ENCODE measurements at places on chromosomes 2 and 18.
A peak's percentile ranks its signal among the peaks of the same experiment; 100 is the strongest.

DNA sequence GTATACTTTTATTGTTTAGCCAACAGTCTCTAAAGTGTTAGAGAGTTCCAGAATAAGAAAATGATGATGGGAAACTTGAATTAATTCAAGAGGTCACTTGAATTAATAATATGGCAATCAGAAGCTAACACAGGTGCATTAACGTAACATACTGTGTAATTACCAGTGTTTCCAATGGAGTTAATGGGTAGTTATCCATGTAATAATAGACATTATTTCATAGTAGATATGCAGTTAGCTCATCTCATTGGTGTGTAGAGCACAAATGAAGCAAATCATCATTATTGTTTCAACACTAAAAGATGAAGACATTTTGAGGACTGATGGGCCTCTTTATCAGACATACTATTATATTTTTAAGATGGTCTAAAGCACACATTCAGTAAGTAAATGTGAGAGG lies 460.3 kb upstream of the HNRNPA3 start:
- H3K4me3 ChIP-seq = no peak overlapping the region
- peaks cover 7% of the 10 kb centered on the region for H3K4me1 ChIP-seq
- DNase-seq = no peak

DNA sequence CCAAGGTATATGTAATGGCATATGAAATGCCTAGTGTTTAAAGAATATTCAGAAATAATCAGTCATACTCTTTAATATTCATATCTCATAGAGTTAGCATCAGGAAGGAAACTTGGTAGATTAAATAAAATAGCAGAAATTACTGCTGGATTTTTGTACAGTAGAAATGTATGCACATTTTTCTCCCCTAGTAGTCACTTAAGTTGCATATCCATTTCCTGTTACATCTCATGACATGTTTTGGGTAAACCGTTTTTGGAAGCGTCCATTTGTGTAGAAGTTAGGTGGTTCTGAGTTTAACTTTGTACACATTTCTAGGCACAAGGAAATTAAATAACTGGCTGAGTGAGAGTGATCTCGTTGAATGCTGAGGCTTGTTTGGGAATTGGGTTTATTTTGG lies 21.9 kb downstream of the NEDD4L start:
- H3K27ac ChIP-seq = no peak overlapping the region
- H3K4me3 ChIP-seq = no peak overlapping the region
- H3K36me3 ChIP-seq = no peaks in the 10 kb centered on the region
- no peaks in the 10 kb centered on the region for H3K4me1 ChIP-seq
- no peaks in the 10 kb centered on the region for H3K27me3 ChIP-seq

DNA sequence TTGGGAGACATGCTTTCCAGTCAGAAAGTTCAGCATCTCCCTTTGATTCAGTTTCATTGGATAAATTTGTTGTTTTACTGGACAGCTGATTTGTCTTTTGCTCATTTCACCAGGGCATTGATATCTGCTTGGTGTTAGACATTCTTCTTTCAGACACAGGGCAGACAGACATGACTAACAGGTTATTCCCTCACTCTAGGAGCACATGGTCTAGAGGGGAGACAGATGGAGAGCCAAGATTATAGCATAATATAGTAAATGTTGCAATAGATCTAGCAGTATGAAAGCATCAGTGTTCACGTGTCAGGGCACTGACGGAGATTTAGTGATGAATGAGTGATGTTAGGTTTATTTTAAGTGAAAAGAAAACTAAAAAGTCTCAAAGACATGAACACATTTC lies 187.0 kb upstream of the CYRIA start:
- H3K27me3 ChIP-seq = no peaks in the 10 kb centered on the region
- no peak overlapping the region for H3K27ac ChIP-seq
- no peaks in the 10 kb centered on the region for H3K4me1 ChIP-seq
- no peak overlapping the region for H3K4me3 ChIP-seq

DNA sequence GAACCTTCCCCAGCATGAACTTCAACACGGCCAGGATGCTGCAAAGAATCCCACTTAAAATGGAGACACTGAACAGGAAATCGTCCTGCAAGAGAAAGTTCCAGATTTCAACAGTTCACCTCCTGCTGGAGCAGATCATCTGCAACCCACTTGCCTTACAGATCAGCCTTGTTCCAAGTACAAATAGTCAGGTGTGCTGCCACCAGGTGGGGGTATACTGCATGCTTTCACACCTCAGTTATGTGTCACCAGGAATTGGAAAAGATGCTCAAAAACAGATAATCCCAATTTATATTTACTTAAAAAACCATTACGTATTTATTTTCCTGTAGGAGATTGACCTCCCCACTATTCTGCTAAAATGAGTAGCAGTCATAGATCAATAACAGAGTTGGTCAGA lies 212.3 kb downstream of the MGAT5 start:
- no peaks in the 10 kb centered on the region for H3K36me3 ChIP-seq
- no peak for DNase-seq
- H3K4me3 ChIP-seq = no peak overlapping the region
- H3K27ac ChIP-seq = no peak overlapping the region

GRCh38 chr2:118250463-118250862 lies 162.2 kb downstream of the INSIG2 start:
- no peak overlapping the region for H3K4me3 ChIP-seq
- no peaks in the 10 kb centered on the region for H3K27me3 ChIP-seq
- H3K27ac ChIP-seq = no peak overlapping the region
- no peaks in the 10 kb centered on the region for H3K36me3 ChIP-seq

- H3K27me3 ChIP-seq = no peaks in the 10 kb centered on the region
- DNase-seq = no peak
- H3K4me3 ChIP-seq = no peak overlapping the region
- H3K36me3 ChIP-seq = peaks cover 12% of the 10 kb centered on the region
- H3K27ac ChIP-seq = no peak overlapping the region
- H3K4me1 ChIP-seq = peaks cover 11% of the 10 kb centered on the region
Measured at GRCh38 chr2:25273985-25274535, 67.7 kb downstream of the DNMT3A start.

- no peaks in the 10 kb centered on the region for H3K27me3 ChIP-seq
- DNase-seq = no peak
- peak overlapping the region; percentile 100 for H3K4me3 ChIP-seq
- H3K27ac ChIP-seq = peak overlapping the region; percentile 78
Measured at GRCh38 chr18:46174342-46175041, 70.3 kb downstream of the HAUS1 start.

GRCh38 chr2:27622921-27623384 lies 5.9 kb downstream of the CCDC121 start:
- H3K4me3 ChIP-seq = no peak overlapping the region
- H3K27me3 ChIP-seq = no peaks in the 10 kb centered on the region
- H3K36me3 ChIP-seq = peaks cover 25% of the 10 kb centered on the region
- no peak overlapping the region for H3K27ac ChIP-seq

- H3K27ac ChIP-seq = no peak overlapping the region
- no peak overlapping the region for H3K4me3 ChIP-seq
- H3K27me3 ChIP-seq = no peaks in the 10 kb centered on the region
- H3K4me1 ChIP-seq = no peaks in the 10 kb centered on the region
Measured at GRCh38 chr18:42559069-42559690, 556.3 kb downstream of the RIT2 start.

DNA sequence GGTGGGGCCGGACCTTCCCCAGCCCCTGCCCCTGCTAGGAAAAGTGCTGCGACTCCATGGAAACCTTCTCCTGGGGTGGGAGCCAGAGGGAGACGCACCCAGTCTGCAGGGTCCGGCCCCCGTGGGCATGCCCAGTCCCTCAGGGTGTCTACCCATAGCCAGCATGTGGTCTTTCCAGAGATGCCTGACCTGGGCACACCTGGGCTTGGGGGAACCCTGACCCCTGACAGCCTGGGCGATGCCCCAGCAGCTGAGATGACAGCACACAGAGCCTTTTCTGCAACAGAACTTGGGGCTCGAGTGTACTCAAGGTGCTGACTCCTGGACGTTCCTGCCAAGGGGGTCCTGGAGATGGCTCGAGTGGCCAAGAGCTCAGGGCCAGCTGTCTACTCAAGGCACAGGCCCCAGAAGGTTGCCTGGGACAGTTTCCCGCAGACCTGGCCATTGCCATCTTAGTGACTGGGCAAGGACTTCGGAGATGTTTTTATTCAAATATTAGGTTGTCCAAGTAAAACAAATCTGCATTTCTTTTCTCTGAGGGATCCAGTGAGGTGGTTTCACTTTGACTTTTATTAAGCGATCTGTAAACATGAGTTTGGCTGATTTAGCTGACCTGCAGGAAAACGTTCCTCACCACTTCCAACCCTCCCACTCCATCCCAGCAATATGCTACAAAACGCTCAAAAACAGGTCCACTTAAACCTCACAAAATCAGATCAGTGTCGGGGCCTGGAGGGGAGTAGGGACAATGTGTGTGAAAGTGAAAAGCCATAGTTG lies 228.0 kb downstream of the EIPR1 start:
- H3K27me3 ChIP-seq = no peaks in the 10 kb centered on the region
- DNase-seq = no peak
- H3K36me3 ChIP-seq = no peaks in the 10 kb centered on the region
- H3K27ac ChIP-seq = no peak overlapping the region
- H3K4me3 ChIP-seq = no peak overlapping the region

- DNase-seq = no peak
- H3K4me1 ChIP-seq = peaks cover 5% of the 10 kb centered on the region
- H3K27me3 ChIP-seq = no peaks in the 10 kb centered on the region
Measured at GRCh38 chr18:45806226-45806625, 19.2 kb upstream of the SIGLEC15 start.

DNA sequence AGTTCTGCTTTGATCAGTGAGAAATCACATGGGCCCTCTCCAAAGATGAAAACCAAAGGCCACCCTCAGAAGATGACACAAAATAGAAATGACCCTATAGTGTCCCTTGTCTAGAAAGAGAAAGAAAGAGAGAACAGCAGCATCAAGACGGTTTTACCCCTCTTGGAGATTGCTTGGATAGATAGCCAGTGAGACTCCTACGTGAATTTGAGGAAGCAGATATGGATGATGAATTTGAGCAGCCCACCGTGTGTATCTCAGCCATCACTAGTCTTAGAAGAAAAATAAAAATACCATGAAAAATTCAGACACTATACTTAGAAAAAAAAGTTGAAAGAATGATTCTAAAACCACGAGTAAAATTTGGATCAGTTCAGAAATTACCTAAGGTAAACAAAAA lies 329.1 kb upstream of the CNTNAP5 start:
- H3K36me3 ChIP-seq = no peaks in the 10 kb centered on the region
- no peak for DNase-seq
- no peak overlapping the region for H3K4me3 ChIP-seq
- no peak overlapping the region for H3K27ac ChIP-seq
- H3K27me3 ChIP-seq = no peaks in the 10 kb centered on the region

GRCh38 chr18:1965016-1965415 lies 606.3 kb downstream of the METTL4 start:
- H3K4me3 ChIP-seq = no peak overlapping the region
- H3K27ac ChIP-seq = no peak overlapping the region
- no peaks in the 10 kb centered on the region for H3K27me3 ChIP-seq

- no peak for DNase-seq
- no peaks in the 10 kb centered on the region for H3K27me3 ChIP-seq
- H3K4me3 ChIP-seq = no peak overlapping the region
- H3K27ac ChIP-seq = no peak overlapping the region
- no peaks in the 10 kb centered on the region for H3K4me1 ChIP-seq
- no peaks in the 10 kb centered on the region for H3K36me3 ChIP-seq
Measured at GRCh38 chr18:68660354-68661183, 54.3 kb downstream of the TMX3 start.

GRCh38 chr2:172749388-172749787 lies 13.7 kb downstream of the RAPGEF4 start:
- H3K4me3 ChIP-seq = no peak overlapping the region
- no peaks in the 10 kb centered on the region for H3K4me1 ChIP-seq
- H3K36me3 ChIP-seq = no peaks in the 10 kb centered on the region
- H3K27me3 ChIP-seq = no peaks in the 10 kb centered on the region

DNA sequence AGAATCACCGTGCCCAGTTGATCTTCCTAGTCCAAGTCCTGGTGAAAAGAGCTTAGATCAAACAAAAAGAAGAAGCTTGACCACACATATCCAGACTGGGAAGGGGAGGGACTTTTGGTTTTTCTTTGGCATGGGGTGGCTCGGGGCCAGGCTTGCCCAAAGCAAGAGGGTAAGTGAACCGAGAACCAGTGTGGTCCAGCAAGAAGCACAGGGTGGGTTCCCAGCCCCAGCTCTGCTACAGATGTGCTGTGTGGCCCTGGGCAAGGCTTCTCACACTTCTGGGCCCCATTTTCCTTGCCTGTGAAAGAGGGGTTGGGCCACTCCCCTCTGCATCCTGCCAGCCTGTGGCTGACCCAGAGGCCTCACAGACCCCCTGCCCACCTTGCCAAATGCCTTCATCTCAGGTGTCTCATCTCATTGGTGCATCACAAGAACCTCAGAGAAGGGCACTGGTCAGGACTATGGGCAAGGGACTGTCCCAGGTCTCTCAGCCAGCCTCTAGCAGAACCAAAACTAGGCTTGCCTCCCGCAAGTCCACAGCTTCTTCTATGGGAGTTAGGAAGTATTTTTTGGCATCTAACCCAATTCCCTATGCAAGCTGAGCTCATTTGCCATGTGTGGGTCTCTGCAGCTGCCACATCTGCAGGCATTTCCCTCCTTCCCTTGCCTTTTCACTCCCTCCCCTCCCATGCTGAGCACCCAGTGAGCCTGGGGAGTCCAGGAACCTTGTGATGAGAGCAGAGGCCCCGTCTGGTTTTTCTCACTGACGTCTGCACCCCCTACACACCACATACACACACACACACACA lies 6.9 kb downstream of the ATP6V1B1 start:
- DNase-seq = no peak
- no peak overlapping the region for H3K27ac ChIP-seq
- no peak overlapping the region for H3K4me3 ChIP-seq
- no peaks in the 10 kb centered on the region for H3K4me1 ChIP-seq
- peaks cover 7% of the 10 kb centered on the region for H3K27me3 ChIP-seq

- no peak overlapping the region for H3K27ac ChIP-seq
- no peaks in the 10 kb centered on the region for H3K36me3 ChIP-seq
- no peak overlapping the region for H3K4me3 ChIP-seq
- H3K4me1 ChIP-seq = no peaks in the 10 kb centered on the region
- H3K27me3 ChIP-seq = no peaks in the 10 kb centered on the region
- no peak for DNase-seq
Measured at GRCh38 chr18:63903851-63904570, 3.7 kb upstream of the SERPINB10 start.

GRCh38 chr2:64359892-64360657 lies 93.9 kb upstream of the LGALSL start:
- H3K4me1 ChIP-seq = peaks cover 18% of the 10 kb centered on the region
- DNase-seq = peak; percentile 88
- peak overlapping the region; percentile 86 for H3K27ac ChIP-seq
- H3K36me3 ChIP-seq = no peaks in the 10 kb centered on the region
- H3K27me3 ChIP-seq = no peaks in the 10 kb centered on the region

DNA sequence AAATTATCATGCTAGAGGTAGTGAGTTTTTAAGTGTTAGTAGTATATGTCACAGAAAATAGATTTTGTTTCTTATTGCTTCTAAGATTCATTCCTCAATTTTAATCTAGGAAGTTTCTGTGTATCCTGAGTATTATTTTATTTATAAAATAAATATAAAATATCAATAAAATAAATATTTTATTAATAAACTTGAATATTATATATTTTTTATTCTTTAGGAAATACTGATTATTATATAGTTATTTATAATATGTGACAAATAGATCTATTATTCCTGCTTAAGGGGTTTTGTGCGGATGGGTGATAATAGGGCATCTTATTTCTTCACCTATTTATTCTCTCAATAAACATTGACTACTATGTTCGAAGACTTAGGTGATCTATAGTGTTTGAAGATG lies 191.0 kb downstream of the ZNF407 start:
- H3K4me1 ChIP-seq = no peaks in the 10 kb centered on the region
- H3K4me3 ChIP-seq = no peak overlapping the region
- no peaks in the 10 kb centered on the region for H3K36me3 ChIP-seq
- no peak for DNase-seq

- H3K4me1 ChIP-seq = peaks cover 30% of the 10 kb centered on the region
- no peaks in the 10 kb centered on the region for H3K27me3 ChIP-seq
- peak overlapping the region; percentile 66 for H3K4me3 ChIP-seq
- peak overlapping the region; percentile 83 for H3K27ac ChIP-seq
Measured at GRCh38 chr2:209525834-209526281, 102.0 kb downstream of the MAP2 start.
